ENCODE measurements at places on chromosomes 2 and 18.
A peak's percentile ranks its signal among the peaks of the same experiment; 100 is the strongest.

DNA sequence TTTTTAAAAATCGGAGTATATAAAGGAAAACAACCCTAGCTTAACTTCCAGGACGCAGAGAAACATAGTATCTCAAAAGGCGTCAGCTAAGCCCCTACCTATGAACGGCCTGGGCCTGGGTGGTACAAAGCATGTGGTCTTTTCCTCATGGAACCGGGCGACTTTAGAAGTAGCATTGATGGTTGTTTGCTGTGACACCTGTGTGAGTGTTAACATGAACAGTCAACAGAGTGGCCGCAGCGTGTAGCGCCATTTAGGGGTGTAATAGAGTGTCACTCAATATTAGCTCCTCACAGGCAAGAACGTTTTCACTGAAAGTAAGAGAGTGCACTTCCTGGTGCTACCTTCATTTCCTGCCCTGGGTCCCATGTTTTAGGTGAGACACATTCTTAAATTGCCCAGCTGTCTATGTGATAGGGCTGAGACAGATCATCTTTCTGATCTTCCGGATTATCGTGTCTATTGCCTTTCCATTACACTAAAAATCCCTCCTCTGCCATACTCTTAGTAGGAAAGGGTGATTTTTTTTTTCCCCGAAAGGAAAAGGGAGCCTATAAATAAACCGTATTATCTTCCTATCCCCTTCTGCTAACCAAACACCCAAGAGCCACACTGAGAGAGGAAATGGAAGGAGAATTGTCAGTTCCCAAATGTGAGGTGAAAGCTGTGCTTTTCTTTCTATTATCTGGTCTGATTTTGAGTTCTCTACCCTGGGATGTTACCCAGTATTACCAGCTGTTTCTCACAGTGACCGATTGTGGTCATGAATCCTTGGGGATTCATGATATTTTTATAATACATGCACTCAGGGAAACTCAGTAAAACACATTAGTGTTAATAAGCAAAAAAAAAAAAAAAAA lies 1.3 kb downstream of the GORASP2 start:
- peak; percentile 27 for DNase-seq

GRCh38 chr2:115292742-115293141 lies 850.3 kb downstream of the DPP10 start:
- DNase-seq, result no peak

DNA sequence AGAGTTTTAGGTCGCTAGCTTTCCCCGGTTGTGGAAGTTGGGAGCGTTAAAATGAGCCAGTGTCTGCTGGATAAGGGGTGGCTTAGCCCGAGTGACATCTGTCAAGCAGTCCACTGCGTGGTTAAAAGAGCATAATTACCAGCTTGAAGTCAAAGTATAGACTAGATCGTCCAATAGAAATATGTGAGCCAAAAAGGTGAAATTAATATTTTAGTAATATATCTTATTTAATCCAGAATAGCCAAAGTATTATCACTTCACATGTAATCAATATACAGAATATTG lies 654 bp downstream of the COMMD1 start:
- no peak for DNase-seq

DNA sequence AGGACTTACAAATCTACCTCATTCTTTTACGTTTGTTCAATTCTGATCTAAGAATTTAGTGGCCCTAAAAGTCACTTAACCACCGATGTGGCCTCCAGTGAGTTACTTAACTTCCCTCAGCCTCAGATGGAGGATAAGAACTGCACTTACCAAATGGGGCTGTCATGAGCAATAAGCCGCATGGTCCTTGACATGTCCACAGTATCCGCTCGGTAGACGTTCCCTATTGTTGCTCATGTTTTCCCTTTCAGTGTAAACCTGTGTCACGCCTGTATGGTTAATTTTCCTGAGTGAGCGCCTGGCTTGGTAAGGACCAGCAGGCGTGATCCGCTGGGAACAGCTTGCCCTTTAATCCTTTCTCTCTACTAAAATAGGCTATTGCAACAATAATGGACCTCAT lies 20.3 kb downstream of the SEC11C start:
- DNase-seq, result no peak

- peak; percentile 99 for DNase-seq
Observed at GRCh38 chr2:173159791-173160463, 84.3 kb downstream of the MAP3K20 start.

DNA sequence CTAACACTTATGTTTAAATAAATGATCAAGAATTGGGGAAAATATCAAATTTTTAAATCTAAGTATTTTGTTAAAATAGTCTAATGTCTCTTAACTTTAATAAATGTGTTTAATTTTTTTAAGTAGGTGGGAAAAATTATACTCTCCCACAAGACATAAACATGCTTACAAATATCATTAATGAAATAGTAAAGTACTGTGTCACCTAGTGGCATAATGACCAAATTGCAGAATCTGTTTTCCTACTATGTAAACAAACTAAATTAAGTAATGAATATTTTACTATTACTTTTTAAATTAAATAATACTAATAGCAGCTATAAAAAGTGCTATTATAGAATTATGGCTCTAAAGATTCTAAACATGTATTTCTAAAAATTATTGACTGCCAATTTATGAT lies 52.0 kb upstream of the CHAC2 start:
- peak; percentile 37 for DNase-seq

DNA sequence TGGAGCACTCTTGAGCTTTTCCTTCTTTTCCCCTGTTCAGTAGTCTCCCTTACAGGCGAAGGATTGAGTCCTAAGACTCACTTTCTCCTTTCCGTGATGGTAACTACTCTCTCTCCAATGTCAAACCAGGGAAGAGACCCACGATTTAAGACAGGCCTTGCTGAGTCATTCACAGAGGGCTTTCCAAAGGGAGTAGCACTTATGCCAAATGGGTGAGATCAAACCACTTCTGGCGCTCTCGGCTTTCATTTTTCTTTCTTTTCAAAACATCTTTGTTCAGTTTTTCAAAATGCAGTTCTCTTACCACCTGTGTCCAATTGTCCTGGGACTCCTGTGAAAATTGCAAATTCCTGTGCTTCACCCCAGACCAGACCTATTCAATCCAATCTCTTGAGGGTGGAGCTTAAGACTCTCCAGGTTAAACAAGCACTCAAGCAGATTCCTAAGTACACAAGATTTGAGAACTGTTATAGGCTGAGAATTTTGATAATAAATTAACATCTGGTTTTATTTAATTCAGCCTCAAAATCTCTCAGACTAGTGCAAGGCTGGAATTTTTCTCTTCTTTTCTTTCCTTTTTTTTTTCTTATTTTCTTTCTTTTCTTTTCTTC lies 14.4 kb upstream of the MRPL19 start:
- no peak for DNase-seq

Data from fibroblast of pulmonary artery (primary cell).